Foreskin keratinocyte (primary cell): ENCODE measurements at places on chromosomes 2 and 18. TPM values are rescaled to one million over a fixed set of nuclear protein-coding genes. Genes with fewer than 3 reads are reported as not detected.

Gene MEIS1
- 9.0 and 9.2 TPM in 2 replicates for total RNA-seq

Gene TMEM87B
- 28.1 and 36.1 TPM in 2 replicates for total RNA-seq

Gene GALNT3
- 96.5 and 99.1 TPM in 2 replicates for total RNA-seq

Gene HOXD13
- not detected in 2 replicates for total RNA-seq

Gene OR6B2
- not detected in 2 replicates for total RNA-seq

Gene CYP27C1
- 5.9 and 6.4 TPM in 2 replicates for total RNA-seq

Gene CTAGE1
- not detected in 2 replicates for total RNA-seq

Gene TEKT4
- total RNA-seq: not detected in 2 replicates

Gene GALNT13
- not detected in 2 replicates for total RNA-seq

Gene RAMP1
- 3.4 and 4.3 TPM in 2 replicates for total RNA-seq

Gene GALR1
- not detected in 2 replicates for total RNA-seq

Gene HEATR5B
- 11.5 and 11.7 TPM in 2 replicates for total RNA-seq

Gene ACMSD
- not detected in 2 replicates for total RNA-seq

Gene ZBTB14
- 8.2 and 9.4 TPM in 2 replicates for total RNA-seq

Gene SPDYA
- 0.35 and 0.41 TPM in 2 replicates for total RNA-seq

Gene NPPC
- not detected in 2 replicates for total RNA-seq

Gene EGR4
- not detected in 2 replicates for total RNA-seq

Gene KATNAL2
- 0.95 and 1.3 TPM in 2 replicates for total RNA-seq

Gene POMC
- total RNA-seq: 0.39 and 0.71 TPM in 2 replicates

Gene TCF7L1
- 7.1 and 8.5 TPM in 2 replicates for total RNA-seq

Gene CELF4
- not detected in 2 replicates for total RNA-seq

Gene GPAT2
- total RNA-seq: 2.8 and 4.5 TPM in 2 replicates

Gene NT5C1B
- not detected in 2 replicates for total RNA-seq

Gene GALNT14
- 42.0 and 46.3 TPM in 2 replicates for total RNA-seq

Gene COL4A3
- total RNA-seq: 0.07 and 0.34 TPM in 2 replicates

Gene ANTXR1
- total RNA-seq: 30.3 and 31.0 TPM in 2 replicates

Gene ATRAID
- 119 TPM in 2 replicates for total RNA-seq

Gene STON1
- total RNA-seq: 0.67 and 0.99 TPM in 2 replicates

Gene RGPD3
- 0.14 TPM in 2 replicates for total RNA-seq

Gene ADGRF3
- total RNA-seq: 0.04 TPM in 1 of 2 replicates, not detected in the other

Gene FZD7
- total RNA-seq: 2.5 TPM in 2 replicates

Gene C2orf76
- total RNA-seq: 6.8 and 6.9 TPM in 2 replicates

Gene RESP18
- total RNA-seq: not detected in 2 replicates

Gene SERPINB4
- 0.07 TPM in 1 of 2 replicates, not detected in the other for total RNA-seq

Gene GPR55
- total RNA-seq: not detected in 2 replicates

Gene KYNU
- 0.39 and 3.6 TPM in 2 replicates for total RNA-seq

Gene GRP
- not detected in 2 replicates for total RNA-seq
